Caki2 (cell line): ENCODE measurements at places on chromosomes 1 and 21. TPM values are rescaled to one million over a fixed set of nuclear protein-coding genes. Genes with fewer than 3 reads are reported as not detected.

SH3BGR gene
- 3.6 and 7.8 TPM in 2 replicates for total RNA-seq

- no peak for DNase-seq
These were observed 12.2 kb upstream of the CLSTN1 start for GRCh38 chr1:9835758-9836631.

DNA sequence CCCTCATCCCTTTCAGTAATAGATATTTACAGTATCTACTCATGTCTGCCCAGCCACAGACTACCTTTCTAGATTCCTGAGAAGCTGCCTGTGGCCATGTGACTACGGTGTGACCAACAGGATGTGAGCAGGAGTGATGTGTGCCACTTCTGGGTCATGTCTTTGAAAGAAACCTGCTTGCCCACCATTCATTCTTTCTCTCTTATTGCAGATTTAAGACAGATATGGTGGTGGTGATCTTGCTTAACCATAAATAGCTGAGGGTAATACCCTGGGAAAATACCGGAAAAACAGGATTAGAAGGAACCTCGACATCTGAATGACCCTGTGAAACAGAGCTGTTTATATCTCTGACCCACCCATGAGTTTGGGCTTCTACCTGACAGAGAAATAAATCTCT lies 41.6 kb upstream of the GUCA2A start:
- no peak for DNase-seq

DNA sequence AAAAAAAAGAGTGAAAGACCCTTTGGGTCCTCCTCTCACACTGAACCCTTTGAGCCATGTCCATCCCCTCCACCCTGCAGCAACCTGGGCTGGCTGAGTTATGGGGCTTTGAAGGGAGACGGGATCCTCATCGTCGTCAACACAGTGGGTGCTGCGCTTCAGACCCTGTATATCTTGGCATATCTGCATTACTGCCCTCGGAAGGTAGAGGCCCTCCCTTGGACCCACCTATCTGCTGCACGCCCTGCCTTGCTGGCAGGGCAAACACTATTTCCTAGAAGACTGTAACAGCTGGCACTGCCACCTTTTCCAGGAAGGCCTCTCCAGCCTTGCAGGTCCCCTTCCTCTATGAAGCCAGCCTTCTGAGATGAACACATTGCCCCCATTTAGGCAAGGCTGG lies 1.1 kb downstream of the SLC50A1 start:
- no peak for DNase-seq

- peak; percentile 72 for DNase-seq
These were observed 134.6 kb upstream of the ARHGEF16 start for GRCh38 chr1:3319874-3320245.

CSF3R gene
- total RNA-seq: not detected in 2 replicates

S100A1 gene
- total RNA-seq: not detected in 2 replicates

- no peak for DNase-seq
These were observed 56.7 kb downstream of the LACTBL1 start for GRCh38 chr1:22915816-22916470.
